Foreskin fibroblast (primary cell): ENCODE measurements at places on chromosomes 1 and 21.

- DNase-seq, result no peak
Measured at GRCh38 chr1:20355828-20356735, 65.4 kb downstream of the VWA5B1 start.

DNA sequence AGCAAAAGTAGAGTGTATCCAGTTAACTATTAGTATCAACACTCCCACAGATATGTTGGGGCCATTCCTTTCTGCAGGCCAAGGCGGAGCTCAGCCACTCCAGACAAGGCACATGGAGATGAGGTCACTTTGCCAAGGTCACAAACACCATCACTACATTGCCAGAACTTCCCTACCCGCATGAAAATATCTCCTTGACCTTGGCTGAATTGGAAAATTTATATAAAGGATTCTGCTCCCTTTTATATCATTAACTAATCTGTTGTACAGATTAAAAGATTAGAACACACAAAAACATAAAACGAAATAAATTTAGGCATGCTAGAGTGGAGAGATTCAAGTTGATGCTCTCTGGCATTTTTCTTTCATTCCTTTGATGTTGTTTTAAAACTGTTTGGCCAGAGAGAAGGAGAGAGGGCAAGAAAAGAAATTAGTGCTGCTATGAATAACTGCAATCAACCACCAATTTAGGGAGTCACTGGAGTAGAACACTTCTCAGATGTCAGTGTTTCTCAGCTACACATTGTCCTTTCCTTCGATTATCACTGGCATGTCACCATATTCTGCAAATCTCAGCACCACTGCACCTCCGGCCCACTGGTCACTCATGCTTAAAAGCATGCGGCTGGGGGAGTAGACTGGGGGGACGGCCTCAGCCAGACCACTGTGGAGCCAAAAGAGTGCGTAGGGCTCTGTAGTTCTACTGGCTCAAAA, 78.7 kb upstream of the ATP1B1 start:
- DNase-seq, result no peak

GRCh38 chr1:167981933-167982332, 45.1 kb upstream of the MPC2 start:
- DNase-seq, result no peak

DNA sequence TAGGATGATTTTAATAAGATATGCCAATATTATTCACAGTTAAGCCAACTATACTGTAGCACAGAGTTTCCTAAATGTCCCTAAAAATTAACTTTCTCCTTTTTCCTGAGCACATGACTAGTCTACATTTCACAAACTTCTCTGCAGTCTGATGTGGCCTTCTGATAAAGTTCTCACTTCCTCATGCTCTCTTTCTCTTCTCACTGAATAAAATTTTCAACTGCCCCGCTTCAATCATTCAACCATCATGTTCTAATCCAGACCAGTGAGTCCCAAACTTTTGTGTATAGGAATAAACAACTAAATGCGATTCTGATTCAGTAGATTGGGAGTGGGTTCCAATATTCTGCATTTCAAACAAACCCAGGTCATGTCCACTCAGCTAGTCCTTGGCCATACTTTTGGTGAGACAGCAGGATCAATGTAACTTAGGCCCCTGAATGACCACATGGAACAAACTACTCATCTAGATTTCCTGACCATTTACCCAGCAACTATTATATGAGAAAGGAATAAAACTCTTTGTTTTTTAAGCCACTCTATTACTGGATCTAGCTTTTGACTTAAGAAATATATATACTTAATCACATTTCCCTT, 20.1 kb downstream of the TUT4 start:
- DNase-seq, result no peak

DNA sequence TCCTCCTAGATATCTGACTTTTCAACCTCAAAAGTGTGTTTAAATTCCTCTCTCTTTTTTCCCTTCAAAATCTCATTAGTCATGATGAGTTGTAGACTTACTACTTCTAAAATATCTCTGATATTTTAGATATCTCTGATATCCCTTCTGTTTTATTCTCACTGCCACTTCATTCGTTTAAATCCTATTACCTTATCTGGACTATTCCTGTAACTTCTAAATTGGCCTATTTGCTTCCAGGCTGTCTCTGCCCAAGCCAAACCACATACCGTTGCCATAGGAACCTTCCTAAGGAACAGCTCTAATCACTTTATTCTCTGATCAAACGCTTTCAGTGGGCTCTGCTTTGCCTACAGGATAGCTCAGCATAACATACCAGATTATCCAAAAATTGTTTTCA, 333.1 kb upstream of the CHRM3 start:
- DNase-seq, result no peak

DNA sequence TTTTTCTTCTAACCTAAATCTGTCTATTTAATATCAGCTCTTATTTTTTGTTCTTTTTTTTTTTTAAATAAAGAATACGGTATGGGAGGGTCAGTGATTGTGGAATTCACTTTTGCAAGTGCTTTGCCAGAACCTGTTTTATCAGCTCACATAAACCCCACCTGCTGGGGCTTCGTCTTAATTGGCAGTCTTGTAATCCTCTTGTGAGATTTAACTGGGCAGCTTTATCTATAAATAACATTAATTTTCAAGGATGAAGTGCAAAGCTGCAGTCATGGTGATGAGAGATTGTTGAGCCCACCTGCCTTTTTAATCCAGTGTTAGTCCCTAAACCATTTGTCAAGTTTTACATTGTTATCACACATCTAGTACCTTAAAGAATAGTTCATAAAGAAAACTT, 18.2 kb upstream of the PDC start:
- DNase-seq, result no peak

DNA sequence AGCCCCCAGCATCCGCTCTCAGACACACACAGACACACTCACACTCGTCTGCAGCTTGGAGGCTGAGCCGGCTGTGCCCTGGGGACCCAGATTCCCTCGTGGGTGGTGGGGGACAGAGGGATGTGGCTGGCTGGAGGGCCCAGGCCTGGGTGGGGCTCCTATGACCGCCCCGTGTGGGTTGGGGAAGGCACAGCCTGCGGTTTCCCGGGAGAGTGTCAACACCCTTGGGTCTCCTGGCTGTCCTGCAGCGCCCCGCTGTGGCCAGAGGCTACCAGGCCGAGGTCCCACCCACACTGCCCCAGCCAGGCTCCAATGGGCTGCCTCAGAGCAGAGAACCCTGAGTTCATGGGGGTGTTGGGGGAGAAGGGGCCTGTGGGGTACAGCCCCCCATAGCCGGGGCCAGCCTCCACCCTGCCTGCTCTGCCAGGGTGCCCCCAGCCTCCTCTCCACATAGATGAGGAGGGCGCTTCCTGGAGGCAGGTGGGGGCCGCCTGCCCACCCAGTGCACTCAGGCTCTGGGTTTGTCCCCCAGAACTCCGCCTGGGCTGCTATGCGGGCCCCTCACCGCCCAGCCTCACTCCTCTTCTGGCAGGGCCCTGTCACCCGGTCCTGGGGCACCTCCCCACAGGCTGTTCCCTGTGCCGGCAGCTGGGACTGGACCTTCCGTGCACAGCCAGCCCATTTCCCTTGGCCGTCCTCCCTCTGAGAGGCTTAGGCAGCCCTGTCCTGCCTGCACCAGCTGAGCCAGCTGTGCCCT, at the start of gene TTC34:
TSS of gene TTC34 (minus strand) at position 159 of the 757 bp plus-strand sequence. CDS start 866 bp downstream, outside the sequence.
- no peak for DNase-seq

- no peak for DNase-seq
Measured at GRCh38 chr1:10724511-10724910, 71.9 kb downstream of the CASZ1 start.

GRCh38 chr1:30834253-30834652, 74.3 kb downstream of the SDC3 start:
- DNase-seq, result no peak
